ENCODE measurements at places on chromosomes 7 and 10.

- no peak for DNase-seq
These were observed 304.1 kb downstream of the IPMK start for GRCh38 chr10:57963546-57963945.

DNA sequence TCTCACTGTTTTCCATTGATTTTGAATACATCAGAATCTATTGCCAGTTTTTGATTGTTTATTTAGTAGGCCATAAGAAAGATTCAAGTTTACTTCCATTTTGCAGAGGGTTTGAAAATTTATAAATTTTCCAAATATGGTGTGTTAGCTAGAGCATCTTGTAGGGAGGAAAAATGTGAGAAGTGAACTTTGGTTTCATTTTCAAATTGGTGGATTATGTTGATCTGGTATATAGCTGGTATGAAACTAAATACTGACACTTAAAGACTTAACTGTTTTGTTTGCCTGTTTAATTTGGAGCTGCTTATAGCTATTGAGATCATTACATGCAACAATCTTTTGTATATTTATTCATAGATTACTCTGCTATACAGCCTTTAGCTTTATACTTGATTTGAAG is 108.1 kb downstream of the ADAM22 start:
- no peak for DNase-seq

- no peak for DNase-seq
These were observed 991.8 kb upstream of the PHF14 start for GRCh38 chr7:9981742-9982349.

GRCh38 chr10:99421233-99421739 is 9.1 kb downstream of the GOT1 start:
- no peak for DNase-seq

- peak; percentile 3 for DNase-seq
These were observed 136.8 kb upstream of the PDE1C start for GRCh38 chr7:32206987-32207386.

- DNase-seq: no peak
These were observed 422.8 kb downstream of the DPP6 start for GRCh38 chr7:154474903-154475520.

DNA sequence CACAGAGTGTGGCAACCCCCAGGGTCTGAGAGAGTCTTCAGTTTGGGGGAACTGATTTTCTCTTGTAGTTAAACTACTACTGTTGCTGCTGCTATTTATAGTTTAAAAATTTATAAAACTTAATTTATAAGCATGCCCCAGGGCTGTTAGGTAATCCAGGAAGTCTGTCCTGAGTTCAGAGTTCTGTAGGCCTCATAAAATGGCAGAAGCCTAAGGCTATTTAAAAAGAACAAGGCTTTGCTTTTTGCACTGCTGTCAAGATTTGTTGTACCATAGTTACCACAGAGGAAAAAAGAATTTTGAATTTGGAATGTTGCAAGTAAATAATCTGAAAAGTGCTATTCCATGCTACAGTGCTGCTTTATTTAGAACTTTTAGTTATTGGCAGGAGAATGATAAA is 66.1 kb downstream of the AGK start:
- no peak for DNase-seq

DNA sequence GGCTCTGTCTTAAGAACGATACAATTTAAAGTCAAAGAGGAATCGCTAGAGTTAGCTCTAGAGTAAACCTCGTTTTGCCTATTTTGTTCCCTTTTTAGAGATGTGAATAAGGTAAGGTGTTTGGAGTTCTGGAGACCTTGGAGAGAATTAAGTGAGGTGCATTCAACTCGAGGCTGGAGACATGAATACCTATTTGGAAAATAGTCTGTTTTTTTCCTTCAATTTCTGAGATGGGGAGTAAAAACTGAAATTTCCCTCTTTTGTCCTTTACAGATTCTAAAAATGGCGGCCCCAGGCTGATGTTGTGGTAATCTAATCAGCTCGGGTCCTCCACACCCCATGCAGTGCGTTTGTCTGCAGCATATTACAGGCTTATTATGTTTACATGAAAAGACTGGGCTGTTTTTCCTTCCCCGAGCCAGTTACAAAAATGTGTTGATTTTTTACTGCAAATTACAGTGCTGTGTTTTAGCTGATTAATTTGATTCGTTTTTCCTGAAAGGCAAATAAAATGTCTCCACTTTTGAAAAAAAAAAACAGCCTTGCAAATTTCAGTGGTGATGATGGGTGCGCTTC is 1.5 kb downstream of the KMT2E start:
- no peak for DNase-seq

GRCh38 chr10:12914111-12914510 is 87.4 kb downstream of the CCDC3 start:
- DNase-seq: no peak

DNA sequence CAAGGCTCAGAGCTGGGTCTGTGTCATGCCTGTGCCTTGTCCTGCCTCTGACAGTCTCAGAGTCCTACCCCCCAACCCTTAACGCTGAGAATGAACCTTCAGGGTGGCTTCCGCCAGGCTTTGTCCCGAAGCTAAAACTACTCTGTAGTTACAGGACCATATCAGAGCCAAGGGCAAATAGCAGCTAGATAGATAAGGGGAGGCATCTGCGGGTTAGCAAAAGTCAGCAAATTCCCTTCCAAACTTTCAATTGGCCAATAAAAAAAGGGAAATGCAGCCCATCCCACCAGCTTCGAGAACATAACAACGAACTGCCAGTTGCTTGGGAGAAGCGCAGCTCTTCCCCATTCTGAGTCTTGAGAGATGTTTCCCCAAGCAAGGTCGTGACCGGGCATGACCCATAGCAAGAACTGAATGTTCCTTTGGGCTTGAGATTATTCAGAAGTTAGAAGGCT is 17.7 kb downstream of the CCL24 start:
- DNase-seq: no peak

DNA sequence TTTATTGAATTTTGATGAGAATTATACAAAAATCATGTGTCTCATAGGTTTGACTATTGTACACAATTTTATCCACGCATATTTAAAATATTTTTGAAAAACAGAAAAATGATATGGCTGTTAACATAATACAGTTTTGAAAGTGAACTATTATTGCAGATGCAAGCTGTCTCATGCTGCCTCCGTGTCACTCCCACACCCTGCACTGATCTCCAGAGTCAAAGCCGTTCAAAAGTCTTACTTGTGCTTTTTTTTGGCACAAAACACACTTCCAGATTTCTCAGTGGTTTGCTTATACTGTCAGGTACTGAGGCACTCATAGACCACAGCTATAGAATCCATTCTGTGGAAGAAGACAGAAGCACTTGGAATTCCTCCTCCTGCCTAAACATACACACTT is 243.1 kb upstream of the ADARB2 start:
- DNase-seq: no peak

DNA sequence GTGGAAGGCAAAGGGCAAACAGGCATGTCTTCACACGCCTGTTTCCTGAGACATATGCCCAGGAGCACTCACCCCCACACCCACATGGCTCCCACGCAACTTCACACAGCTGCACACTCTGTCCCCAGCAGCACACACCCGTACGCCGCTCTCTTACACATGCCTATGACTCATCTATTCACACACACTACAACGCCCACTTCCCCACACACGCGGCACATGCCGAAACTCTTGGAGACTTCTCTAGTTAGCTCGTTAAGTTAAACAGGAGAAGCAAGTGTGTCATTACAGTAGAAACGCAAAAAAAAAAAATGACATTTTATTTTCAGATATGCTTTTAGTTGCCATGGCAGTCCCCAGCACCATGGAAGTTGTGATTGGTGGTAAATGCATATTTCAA is 6.7 kb downstream of the CALN1 start:
- no peak for DNase-seq

GRCh38 chr10:64750672-64751071 is 1229.5 kb downstream of the REEP3 start:
- no peak for DNase-seq

DNA sequence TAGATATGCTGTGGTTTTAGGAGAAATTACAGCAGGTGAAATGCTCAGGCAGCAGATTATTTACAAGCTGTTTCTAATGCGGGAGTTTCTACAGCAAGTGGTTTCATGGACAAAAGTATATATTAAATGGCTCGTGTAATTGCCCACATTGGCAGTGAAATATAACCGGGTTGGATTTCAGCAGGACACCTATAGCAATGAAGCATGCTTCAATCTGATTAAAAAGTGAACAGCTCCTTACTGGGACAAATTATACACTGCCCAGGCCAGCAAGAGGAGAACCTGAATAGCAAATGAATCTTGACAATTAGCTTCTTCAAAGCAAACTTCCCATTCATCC is 35.2 kb upstream of the LYZL1 start:
- DNase-seq: no peak

- DNase-seq: no peak
These were observed 139.0 kb downstream of the DOCK1 start for GRCh38 chr10:127044186-127044585.

- DNase-seq: no peak
These were observed 45.8 kb downstream of the CNNM1 start for GRCh38 chr10:99374972-99375371.

- DNase-seq: no peak
These were observed 181.8 kb upstream of the CSTF2T start for GRCh38 chr10:51881213-51881612.

DNA sequence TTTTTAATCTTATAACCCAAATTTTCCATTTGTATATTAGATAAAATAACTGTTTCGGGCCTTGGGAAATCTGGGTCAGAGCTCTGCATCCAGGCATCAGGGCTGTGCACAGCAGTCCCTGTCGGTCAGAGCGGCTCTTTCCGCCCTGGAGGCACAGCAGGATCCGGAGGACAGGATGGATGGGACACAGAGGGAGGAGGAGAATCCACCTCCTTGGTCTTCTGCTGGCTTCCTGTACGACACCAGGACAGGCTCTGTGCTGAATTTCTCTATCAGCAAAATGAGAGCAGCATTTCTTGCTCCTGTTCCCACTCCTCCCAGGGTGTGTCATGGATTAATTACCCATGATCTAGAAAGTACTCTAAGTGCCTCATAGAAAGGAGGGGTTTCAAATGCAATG is 254.9 kb downstream of the SKAP2 start:
- no peak for DNase-seq

- DNase-seq: no peak
These were observed 13.9 kb upstream of the DNAJC1 start for GRCh38 chr10:22017283-22018020.

GRCh38 chr7:156496865-156497264 is 143.7 kb upstream of the RNF32 start:
- no peak for DNase-seq

GRCh38 chr7:68929781-68930261 is 668.5 kb upstream of the AUTS2 start:
- peak; percentile 83 for DNase-seq

DNA sequence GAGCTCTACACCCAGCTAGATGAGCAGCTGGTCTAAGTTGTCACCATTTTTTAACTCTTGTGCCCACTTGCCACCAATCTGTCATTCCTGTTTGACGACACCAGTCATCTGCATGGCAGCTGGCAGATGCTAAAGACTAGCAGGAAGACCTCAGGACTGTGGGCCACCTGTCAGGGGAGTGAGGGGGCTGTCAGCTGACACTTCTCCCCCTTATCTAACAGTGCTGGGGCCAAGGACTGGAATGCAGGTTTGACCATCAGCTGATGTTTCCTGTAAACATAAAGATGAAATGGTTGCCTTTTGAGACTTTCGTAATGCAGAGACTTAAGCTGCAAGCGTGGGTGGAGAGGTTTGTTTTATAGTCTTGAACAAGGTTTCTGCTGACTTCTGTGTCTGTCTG is 93.5 kb downstream of the WNT2 start:
- no peak for DNase-seq

DNA sequence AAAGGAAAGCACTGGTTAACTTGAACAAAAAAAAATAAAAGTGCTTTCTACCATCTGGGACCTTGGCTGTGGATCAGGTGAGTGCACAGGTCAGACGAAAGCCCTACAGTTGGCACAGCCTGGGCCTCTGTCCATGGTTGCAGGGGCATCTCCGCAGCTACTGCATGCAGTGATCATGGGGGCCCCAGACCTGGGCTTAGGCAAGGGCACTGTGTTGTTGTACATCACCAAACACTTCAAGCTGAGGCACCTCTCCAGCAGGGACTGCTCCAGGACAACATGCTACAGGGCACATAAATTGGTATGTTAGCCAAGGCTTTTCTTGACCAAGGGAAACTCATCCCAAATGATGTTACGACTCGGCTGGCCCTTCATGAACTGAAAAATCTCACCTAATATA is 23.5 kb downstream of the KLHL7 start:
- no peak for DNase-seq

- no peak for DNase-seq
These were observed 117.4 kb downstream of the ZNF365 start for GRCh38 chr10:62491597-62491996.

DNA sequence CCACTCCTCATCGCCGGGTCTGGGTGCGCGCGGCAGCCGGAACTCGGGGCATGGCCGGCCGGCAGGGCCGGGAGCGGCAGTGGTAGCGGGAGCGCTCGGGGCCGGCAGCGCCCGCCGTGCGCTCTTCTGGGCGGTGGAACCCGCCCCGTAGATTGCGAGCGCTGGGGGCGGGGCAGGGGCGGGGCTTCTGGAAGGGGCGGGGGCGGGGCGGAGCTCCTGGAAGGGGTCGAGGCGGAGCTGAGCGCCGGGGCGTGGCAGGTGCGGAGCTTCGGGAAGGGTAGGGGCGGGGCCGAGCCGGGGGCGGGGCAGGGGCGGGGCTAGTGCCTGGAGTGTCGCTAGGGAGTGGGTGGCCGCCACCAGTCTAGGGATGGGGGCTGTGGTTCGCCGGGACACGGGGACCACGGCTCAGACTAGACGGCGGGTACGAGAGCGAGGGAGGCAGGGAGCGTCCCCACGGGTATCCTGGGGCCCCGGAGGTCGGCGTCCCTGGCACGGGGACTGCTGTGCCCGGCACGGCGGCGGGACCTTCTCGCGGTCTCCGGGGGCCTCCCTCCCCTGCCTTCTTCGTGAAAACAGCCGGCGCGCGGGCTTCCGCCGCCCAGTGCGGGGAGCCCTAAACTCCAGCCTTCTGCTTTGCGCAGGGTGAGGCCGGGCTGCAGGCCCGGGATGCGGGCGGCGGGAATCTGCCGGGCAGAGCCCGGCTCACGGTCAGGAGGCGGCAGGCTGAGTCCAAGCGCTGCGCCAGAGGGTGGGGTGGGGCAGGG is at the start of gene STK32C:
TSS of gene STK32C (minus strand) at position 128 of the 764 bp plus-strand sequence. CDS start at position 11, 117 bp downstream.
- peak; percentile 87 for DNase-seq

DNA sequence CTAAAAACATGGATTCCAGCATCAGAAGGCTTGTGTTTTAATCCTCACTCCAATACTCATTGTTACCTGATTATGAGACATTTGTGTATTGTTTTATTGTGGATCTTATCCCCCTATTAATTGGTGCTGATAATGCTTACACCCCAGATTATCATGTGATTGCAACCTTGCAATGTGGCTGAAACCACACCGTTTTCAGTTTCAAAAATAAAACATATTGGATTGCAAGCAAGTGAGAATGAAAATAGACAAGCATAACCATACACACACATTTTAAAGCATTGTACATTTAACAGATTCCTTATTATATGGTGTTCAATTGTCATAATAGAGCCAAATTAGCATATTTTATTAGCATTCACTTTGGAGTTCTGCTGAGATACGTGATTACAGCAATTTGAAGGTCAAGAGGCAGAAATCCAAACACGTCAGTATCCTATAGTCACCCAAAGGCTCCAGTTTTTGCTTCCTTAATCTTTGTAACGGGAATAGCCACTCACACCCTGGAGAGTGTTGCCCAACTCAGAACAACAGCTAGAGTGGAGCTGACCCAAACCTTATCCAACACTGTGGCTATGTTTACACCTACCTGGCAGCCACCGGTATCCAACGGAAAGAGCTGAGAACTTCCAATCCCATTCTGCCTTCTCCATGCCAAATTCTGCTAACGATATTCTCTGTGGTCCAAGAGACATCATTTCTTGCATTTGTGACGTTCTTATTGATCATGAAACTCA is 317.1 kb upstream of the KLF6 start:
- no peak for DNase-seq

Measured in AG10803 (cell line).